GOT3 (cell line): ENCODE measurements at places on chromosomes 2 and 18.

DNA sequence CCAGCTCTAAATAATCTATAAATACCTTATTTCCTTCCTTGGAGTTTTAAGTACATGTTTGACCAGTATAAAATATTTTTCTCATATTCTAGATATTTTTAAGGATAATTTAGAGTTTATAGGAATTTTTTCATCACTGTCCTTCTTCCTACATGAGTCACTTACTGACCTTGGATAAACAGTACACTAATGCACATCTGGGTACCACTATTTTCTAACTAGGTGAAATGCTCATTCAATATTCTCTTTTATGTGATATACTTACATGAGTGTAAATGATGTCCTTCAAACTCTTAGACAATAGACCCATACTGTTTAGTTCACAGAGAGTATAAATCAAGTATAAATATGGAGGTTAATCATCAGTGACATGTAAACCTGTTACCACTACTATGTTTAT lies 1574.2 kb upstream of the ACVR2A start:
- DNase-seq, result no peak

GRCh38 chr2:31972059-31972458 lies 38.7 kb downstream of the MEMO1 start:
- no peak for DNase-seq

DNA sequence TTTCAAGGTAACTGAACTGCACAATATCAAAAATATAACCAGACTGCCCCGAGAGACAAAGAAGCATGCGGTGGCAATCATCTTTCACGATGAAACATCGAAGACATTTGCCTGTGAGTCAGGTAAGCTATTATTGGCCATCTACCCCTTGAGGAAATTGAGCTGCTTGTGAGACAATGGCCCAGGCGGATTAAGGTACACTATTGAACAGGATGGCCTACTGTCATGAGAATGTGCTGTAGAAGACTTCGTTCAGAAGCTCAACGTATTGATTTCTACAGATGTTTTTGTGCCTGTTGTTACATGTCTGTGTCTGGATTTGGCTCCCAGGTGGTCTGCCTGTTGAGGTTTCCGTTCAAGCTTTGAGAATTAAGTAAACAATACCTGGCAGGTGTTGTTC lies 198.7 kb downstream of the DOK6 start:
- DNase-seq, result no peak

DNA sequence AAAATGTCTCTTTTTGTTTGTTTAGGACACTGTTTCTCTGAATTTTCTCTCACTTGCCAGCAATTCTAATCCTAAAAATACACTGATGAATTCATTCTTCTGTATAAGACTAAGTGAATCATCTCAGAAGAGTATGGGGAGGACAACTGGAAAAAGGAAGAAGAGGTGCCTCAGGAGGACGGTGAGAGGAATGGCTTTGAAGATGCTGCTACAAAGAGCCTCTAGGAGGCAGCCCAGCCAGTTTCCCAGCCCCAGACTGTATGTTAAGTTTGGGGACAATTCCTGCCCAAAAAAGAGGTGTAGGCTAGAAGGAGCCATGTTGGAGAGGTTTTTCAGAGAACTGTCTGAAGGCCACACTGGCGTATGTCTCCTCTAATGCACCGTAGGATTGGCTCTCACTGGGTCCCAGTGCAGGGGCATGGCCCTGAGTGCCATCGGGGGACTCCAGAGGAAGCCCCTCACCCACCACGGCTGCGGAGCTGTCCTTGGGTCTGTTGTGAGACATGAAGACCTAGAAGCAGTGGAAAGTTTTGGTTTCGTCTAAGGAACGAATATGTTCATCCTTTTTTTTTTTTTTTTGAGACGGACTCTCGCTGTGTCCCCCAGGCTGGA lies 3.1 kb upstream of the SDC1 start:
- no peak for DNase-seq

- DNase-seq, result no peak
Observed at GRCh38 chr2:66721776-66722175, 286.9 kb downstream of the MEIS1 start.

- no peak for DNase-seq
Observed at GRCh38 chr2:168849610-168850009, 40.6 kb downstream of the SPC25 start.

GRCh38 chr2:183253441-183254130 lies 129.3 kb downstream of the NUP35 start:
- no peak for DNase-seq

GRCh38 chr2:234939576-234939975 lies 12.2 kb upstream of the SH3BP4 start:
- no peak for DNase-seq
